ENCODE measurements at places on chromosomes 3 and 15.

- DNase-seq, result no peak
These were observed 111.0 kb downstream of the MECOM start for GRCh38 chr3:169552533-169552932.

GRCh38 chr3:104885214-104885814 lies 481.4 kb upstream of the ALCAM start:
- no peak for DNase-seq

DNA sequence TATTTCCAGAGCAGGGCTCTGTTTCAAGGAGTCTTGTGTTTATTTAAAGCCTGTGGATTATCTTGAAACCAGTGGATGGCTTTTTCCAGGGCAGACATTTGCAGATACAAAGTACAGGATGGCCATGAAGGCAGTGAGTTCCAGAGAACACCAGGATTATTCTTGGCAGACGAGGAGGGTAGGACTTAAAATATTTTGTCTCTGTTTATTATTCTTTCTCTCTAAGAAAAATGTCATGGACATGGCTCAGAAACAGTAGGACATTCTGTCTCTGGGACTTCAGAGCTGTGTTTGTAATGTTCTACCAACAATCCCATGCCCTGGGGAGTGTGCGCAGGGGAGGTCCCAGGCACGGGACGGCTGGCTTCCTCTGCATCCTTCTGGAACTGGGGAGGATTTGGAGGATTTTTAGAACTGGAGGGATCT lies 125.9 kb downstream of the ATP10A start:
- DNase-seq, result no peak

- DNase-seq, result no peak
These were observed 65.6 kb downstream of the MAP4 start for GRCh38 chr3:47950453-47951169.

- DNase-seq, result no peak
These were observed 279.3 kb downstream of the KCNH8 start for GRCh38 chr3:19427422-19428149.

- DNase-seq, result no peak
These were observed 20.6 kb upstream of the GP9 start for GRCh38 chr3:129040039-129040336.

DNA sequence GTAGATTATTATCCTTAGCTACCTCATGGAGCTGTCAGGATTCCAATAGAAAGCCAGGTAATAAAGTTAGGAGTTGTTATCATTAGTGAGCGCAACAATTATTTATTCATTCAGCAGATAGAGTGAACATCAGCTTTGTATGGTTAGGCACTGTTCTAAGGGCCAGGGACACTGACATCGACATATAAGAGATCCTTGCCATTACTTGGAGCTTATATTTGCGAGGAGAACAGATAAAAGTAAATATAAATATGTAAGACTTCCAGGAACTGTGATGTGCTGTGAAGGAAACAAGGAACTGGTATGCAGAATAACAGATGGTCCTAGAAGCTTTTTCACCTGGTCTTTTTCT lies 473 bp downstream of the LSM3 start:
- no peak for DNase-seq

DNA sequence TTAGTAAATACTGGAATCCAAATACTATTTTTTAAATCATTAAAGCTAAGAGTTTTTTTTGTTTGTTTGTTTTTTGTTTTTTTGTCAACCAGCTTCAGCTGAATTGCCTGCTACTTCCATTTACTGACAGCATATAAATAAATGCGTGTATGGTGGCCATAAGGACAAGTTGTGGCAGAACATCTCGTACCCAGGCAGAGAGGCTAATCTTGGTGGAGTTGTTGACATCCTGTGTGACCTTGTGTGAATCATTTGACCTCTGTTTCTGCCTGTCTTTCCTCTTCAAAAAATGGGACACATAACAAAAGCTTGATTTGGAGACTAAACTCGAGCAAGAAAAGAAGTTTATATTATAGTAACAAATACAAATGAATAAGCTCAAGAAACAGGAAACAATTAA lies 734.2 kb downstream of the MCTP2 start:
- no peak for DNase-seq

DNA sequence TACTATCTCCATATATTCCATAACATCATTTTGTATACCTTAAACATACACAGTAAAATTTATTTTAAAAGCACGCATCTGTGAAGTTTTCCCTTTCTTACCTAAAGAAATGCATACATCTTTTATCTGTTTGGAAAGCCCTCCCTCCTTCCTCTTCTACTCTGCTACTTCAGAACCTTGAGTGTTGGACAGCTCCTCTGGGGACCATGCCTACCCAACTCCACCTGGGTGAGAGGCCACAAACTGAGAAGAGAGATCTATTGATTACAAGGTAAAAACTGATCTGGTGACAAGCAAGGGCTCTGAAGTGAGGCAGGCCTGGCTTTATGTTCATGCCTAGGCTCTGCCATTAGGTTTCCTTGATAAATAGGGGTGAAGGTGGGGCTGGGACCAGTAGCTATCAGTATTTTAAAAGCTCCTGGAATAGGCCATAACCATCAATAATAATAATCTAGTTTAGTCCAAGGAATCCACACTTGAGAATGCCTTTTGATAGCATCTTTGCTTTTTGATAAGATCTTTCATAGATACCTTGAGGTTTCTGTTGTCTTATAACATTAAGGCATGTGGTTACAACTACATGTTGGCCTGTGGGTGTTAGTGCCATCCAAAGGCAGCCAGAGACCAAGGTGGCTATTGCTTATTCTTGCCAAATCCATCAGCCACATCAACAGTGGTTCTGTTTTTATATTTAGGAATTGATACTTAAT lies 148.8 kb downstream of the KCNMB2 start:
- no peak for DNase-seq

- no peak for DNase-seq
These were observed 195.6 kb downstream of the CTNNB1 start for GRCh38 chr3:41394896-41395295.

GRCh38 chr3:52198643-52199608 lies 966 bp downstream of the ALAS1 start:
- no peak for DNase-seq

DNA sequence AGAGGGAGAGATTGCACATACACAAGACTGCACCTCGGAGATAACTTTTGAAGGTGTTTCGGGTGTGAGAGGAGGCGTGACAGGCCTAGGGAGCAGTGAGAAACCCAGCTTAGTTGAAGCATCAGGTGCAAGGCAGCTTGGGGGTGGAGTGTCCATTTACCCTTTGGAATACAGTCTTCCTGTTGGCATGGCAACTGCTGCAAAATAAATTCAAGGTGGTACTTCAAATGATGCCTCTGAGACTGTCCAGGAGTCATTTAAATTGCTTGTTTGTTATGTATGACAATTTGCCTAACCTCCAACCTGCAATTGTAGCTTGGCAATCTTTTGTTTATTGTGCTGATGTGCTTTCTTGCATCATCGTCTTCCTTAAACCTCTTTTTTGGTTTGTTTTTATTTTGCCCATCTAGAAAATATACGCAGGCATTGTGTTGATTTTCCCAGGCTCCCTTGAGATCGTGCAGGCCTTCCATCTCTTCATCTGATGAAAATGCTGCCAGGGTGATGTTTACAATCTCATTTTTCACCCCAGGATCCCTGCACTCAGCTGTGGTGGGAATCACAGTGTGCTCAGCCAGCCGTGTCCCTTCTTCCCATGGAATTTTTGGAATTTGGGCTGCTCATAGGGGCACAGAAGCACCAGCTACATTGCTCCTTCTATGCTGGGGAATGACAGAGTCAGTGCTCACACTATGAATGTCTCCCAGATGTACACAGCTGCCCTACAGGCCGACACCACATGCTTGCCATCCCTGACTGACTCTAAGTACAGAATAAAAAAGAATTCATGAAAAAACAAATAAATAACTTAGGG lies 583.1 kb upstream of the CFAP20DC start:
- no peak for DNase-seq

DNA sequence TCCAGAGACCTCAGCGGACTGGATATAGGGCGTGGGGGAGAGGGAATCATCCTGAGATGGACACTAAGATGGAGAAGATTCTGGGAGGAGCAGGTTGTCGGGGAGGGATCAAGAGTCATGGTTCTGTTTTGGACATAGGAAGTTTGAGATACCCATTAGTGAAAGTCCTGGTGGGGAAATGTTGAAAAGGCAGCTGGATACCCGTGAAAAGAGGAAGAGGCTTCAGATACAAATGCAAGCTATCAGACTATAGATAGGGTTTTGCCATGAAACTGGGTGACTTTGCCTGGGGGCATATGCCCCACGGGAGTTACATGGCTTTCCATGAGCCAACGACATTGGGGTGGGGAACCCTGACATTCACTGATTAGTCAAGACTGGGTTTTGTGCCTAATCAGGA lies 1.1 kb upstream of the GPR62 start:
- DNase-seq, result no peak

- DNase-seq, result no peak
These were observed 68.0 kb downstream of the FBN1 start for GRCh38 chr15:48577469-48577868.

- no peak for DNase-seq
These were observed 105.6 kb downstream of the MEIS2 start for GRCh38 chr15:36994790-36995189.

- no peak for DNase-seq
These were observed 4.8 kb upstream of the FSIP1 start for GRCh38 chr15:39787479-39787878.

DNA sequence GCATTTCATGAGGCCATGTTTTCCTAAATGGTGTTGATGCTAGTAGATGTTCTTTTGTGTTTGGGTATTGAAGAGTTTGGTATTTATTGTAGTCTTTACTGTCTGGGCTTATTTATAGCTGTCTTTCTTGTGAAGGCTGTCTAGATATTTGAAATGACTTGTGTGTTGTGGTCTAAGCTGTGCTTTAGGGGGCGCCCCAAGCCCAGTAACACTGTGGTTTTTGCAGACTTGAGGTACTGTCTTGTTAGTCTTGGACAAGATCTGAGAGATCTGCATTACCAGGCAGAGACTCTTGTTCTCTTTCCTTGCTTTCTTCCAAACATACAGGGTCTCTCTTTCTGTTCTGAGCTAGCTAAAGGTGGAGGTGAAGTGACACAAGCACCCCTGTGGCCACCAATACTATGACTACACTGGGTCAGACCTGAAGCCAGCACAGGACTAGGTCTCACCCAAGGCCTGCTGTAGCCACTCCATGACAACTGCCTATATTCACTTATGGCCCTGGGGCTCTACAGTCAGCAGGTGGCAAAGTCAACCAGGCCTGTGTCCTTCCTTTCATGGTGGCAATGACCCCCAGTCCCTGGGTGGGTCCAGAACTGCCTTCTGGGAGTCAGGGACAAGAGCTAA lies 152.1 kb upstream of the TBC1D5 start:
- no peak for DNase-seq

GRCh38 chr3:9248522-9249271 lies 749 bp downstream of the SRGAP3 start:
- DNase-seq, result no peak

GRCh38 chr15:87144775-87145174 lies 1065.1 kb downstream of the AGBL1 start:
- DNase-seq, result no peak
